ENCODE measurements at places on chromosomes 16 and 17.
A peak's percentile ranks its signal among the peaks of the same experiment; 100 is the strongest.

DNA sequence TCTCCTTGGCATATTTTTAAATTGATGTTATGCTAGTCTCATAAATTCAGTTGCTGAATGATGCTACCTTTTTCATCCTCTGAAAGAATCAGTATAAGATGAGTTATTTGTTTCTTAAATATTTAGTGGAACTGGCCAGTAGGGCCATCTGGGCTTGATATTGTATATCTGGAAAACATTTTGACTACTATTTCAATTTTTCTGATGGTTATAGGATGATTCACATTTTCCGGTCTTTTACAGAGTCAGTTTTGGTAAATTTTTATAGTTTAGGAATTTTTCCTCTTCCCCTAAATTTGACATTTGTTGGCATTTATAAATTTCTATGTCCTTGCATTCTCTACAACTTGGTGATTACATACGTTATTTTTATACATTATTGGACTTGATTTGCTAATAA is 296.3 kb upstream of the AXIN2 start:
- DNase-seq, result peak; percentile 47

GRCh38 chr16:17313085-17313611 is 157.6 kb downstream of the XYLT1 start:
- peak; percentile 50 for DNase-seq

DNA sequence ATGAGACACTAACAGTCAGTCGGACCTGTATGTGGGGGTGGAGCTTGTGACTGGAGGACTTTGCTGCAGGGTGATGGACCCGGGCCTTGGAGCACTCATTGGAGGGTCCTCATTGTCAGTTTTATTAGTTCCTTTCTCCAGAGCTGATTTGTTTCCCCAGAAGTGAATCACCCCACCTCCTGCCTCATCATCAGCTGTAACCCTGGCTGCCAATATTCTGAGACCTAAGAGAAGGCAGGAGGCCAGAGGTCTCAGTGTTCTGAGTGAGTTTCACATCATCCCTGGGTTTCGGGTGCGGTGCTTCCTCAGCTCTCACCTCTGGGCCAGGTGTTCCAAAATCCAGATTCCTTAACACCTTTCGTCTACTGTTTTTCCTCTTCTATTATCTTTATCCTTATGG is 49.9 kb upstream of the KIFC3 start:
- DNase-seq, result no peak

- peak; percentile 84 for DNase-seq
Measured at GRCh38 chr16:728131-728889, 1.4 kb downstream of the HAGHL start.

- peak; percentile 95 for DNase-seq
Measured at GRCh38 chr17:75031972-75032719, 14.6 kb downstream of the ATP5PD start.

DNA sequence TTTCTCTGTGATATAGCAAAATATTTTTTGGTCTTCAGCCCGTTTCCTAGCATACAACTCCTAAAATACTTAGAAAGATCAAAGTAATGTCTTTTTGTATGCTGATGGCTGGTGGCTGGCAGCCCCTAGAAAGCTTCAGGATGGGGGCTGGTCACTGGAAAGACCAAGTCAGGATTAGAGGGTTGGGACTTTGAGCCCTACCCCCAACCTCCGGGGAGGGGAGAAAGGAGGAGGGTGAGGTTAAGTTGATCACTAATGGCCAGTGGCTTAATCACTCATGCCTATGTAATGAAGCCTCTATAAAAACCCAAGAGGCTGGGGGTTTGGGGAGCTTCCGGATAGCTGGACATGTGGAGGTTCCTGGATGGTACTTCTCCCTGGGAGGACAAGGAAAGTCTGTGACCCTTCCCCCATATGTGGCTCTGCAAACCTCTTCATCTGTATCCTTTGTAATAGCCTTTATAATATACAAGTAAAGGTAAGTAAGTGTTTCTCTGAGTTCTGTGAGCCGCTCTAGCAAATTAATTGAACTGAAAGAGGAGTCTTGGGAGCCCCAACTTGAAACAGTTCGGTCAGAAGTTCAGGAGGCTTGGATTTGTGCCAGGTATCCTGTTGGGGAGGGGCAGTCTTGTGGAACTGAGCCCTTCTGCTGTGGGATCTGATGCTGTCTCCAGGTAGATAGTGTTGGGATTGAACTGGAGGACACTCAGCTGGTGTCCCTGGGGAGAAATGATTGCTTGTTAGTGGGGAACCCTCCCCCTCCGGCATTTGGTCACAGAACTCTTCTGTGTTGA is 3.5 kb downstream of the SLC7A6 start:
- DNase-seq, result no peak

GRCh38 chr16:63192980-63193379 is 1156.7 kb upstream of the CDH8 start:
- no peak for DNase-seq

DNA sequence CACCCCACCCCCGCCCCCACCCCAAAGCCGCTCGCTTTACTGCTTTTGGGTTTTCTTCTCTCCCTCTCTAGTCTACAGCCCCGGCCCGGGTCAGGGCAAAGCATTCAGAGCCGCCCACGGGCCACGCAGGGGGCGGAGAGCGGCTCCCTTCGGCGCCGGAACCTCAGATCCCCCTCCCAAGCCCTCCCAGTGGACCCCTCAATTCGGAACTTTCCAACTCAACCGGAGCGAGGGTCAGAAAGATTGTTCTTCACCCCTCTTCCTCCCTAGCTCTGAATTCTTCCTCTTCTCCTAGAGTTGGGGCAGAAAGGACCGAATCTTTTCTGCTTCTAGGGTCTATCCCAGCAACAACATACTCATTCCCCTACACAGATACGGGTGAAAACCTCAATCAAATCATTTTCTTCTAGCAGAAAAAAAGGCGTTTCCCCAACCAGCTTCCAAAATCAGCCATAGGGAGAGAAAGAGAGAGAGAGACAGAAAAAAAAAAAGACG is 1.0 kb downstream of the HOXB2 start:
- no peak for DNase-seq

DNA sequence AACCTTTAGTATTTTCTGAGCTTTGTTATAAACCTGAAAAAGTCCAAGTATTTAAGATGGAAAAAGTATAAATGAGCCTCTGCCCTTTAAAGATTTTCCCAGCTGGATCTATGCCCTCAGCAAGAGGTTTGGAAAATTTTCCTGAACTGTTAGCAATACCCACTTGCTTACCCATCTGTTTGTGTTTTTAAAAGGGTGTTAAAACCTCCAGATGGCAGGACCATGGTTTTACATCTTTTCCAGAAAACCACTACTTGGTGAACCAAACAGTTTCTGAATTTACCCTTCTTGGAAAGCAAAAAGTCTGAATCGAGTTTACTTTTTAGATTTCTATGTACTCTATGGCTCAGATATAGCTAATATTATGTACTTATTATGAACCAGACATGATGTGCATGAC is 719 bp downstream of the PMFBP1 start:
- DNase-seq, result no peak

DNA sequence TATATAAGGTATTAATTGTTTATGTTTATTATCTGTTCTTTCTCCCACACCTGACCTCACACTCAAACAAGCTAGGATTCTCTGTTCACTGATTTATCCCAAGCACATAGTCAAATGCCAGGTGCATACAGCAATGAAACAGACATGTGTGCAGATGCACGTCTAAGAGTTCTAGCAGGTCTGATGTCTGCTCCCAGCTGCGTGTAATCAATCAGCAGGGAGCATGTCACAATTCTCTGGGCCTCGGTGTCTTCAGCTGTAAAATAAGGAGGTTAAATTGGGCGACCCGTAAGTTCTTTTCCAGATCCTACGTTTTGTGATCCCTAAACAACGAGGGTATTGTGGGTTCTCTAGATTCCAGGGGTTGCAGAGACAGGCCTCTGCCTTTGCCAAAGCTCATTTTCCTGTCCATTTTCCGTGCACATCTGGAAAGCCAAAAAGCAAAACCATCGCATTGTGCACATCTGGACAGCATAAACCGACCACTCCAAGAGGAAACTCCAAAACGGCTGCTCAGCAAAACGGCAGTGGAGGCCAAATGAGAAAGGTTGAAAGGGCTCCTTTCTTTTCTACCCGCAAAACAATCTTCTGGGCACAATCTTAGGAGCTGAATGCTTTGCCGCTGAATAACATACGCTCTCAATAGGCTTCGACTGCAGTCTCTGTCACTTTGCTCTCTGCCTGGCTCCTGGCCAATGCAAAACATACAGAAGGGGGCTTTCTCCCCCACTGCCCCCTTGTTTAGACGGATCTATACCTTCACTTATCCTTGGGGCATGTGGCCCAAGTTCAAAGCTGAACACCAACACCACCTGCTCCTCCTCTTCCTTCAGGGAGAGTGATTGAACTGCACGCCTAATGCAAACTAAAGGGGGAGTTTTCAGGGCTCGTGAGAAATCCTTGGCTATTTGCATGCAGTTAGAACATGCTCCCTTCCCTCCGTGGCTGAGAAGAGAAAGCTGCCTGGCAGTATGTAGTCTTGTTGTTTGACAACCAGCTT is 426.3 kb downstream of the SLC39A11 start:
- DNase-seq, result peak; percentile 33

DNA sequence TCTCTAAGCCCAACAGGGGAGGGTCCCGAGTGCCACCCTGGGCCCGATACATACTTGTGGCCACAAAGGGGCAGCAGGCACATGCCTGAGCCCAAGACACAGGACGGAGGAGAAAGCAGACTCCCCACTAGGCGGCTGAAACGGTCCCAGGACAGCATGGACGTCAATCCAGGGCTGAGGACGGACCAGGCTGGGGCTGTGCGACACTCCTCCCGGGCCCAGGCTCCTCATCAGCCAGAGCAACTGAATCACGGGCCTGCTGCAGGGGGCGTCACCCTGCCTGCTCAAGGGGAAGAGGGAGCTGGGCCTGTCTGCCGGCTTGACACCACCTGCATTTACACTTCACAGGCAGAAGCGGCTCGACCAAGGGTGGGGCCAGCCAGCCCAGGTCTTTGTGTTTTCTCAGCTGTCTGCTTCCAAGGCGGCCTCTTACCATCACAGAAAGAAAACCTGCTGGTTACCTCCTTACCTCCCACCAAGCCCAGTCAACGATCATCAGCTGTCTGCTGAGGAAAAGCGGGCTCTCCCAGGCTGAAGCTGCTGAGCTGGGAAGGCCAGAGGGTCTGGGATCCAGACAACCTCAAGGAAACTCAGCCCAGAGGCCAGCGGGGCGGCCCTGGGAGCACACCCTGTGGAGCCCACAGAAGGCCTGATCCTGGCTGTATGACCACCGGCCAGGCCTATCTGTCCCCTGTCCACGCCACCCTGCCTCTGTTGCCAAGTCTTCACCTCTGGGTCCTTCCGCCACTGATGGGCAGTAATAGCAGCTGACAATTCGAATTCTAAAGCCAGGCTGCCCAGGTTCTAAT is 26.4 kb downstream of the KIFC3 start:
- no peak for DNase-seq

DNA sequence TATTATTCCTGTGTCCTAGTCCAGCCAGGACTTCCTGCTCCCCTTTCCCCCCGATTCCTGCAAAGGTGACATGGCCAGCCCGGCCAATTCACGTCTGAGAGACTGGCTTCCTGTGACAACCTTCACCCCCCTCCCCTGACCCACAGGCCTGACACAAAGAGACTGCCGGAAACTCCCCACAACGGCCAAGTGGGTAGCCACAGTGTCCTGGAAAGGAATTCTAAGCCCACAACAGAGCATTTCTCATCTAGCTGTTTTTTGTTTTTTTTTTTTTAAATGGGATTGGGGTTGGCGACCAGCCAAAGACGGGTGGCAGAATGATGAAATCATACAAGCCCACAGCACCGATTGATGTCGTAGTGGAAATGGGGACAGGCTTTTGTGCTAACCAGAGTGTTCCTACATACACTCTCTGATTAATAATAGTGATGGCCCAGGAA is 2.8 kb upstream of the XAF1 start:
- peak; percentile 88 for DNase-seq

DNA sequence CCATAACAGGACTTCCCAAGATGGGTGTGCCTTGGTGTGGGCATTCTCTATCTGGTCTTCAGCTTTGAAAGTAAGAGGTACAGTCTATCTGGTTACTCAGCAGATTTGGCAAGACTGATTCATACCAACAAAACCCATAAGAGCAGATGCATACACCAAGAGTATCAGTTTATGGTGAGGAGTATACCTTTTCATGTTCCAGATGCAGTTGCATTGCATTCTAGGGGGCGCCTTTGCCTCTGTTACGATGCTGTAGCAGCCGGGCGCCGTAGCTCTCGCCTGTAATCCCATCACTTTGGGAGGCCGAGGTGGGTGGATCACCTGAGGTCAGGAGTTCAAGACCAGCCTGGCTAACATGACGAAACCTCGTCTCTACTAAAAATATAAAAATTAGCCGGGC is 31.1 kb upstream of the CARMIL2 start:
- DNase-seq, result no peak

GRCh38 chr16:66668777-66669444 is 27.6 kb downstream of the CMTM4 start:
- peak; percentile 88 for DNase-seq

DNA sequence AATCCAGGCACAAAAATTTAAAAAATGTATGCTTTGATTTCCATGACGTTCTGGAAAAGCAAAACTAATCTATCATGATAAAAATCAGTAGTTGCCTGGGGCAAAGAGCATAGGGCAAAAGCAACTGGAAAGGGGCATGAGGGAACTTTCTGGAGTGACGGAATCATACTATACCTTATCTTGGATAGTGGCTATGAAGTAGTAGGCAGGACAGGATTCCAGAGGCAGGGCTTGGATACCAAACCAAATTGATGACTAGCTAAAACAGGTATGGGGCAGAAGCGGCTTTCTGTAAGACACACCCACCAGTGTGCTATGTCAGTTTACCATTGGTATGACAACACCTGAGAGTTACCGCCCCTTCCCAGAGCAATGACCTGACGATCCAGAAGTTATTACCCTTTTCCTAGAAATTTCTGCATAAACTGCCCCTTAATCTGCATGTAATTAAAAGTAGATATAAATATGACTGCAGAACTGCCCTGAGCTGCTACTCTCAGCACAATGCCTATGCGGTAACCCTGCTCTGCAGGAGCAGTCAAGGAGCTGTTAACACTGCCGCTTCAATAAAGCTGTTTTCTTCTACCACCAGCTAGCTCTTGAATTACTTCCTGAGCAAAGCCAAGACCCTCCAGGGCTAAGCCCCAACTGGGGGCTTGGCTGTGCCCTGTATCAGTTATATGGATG is 56.7 kb downstream of the CFDP1 start:
- DNase-seq, result no peak

- DNase-seq, result no peak
Measured at GRCh38 chr16:87165885-87166284, 151.3 kb downstream of the C16orf95 start.

- peak; percentile 68 for DNase-seq
Measured at GRCh38 chr17:30267625-30268024, 24.1 kb downstream of the BLMH start.

DNA sequence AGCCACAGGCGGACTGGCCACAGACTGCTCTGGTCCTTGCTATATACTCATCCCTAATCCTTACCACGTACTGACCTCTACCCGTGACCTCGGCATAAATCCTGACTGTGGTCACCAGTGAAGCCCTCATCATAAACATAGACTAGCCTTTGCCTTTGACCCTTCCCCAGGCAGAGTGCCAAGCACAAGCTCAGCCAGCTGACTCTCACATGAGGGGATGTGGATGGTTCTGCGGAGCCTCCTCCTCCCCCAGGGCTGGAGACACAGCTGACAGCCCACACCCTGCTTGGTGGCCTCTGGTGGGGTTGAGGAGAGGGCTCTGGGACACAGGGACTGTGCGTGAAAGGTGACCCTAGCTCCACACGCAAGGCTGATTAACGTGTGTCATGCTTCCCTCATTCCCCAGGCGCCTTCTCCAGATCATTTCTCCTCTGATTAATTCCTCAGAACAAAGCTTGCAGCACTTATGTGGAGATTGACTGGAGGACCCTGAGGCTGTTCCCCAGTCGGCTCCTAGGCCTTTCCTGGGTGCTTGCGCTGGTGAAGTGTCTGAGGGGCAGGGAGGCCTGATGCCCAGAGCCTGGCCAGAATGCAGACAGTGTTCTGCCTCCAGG is 241.5 kb upstream of the NLRP1 start:
- DNase-seq, result no peak

All from GM23248 (cell line).